ENCODE measurements at places on chromosomes 16 and 17. TPM values are rescaled to one million over a fixed set of nuclear protein-coding genes. Genes with fewer than 3 reads are reported as not detected.
A peak's percentile ranks its signal among the peaks of the same experiment; 100 is the strongest.

GRCh38 chr17:3762922-3763776, 37.8 kb downstream of the ITGAE start:
- no peak for DNase-seq

- DNase-seq: no peak
These were observed 44.9 kb upstream of the BAHCC1 start for GRCh38 chr17:81350320-81350890.

- no peak for DNase-seq
These were observed 46.9 kb downstream of the TEKT5 start for GRCh38 chr16:10647721-10648296.

DNA sequence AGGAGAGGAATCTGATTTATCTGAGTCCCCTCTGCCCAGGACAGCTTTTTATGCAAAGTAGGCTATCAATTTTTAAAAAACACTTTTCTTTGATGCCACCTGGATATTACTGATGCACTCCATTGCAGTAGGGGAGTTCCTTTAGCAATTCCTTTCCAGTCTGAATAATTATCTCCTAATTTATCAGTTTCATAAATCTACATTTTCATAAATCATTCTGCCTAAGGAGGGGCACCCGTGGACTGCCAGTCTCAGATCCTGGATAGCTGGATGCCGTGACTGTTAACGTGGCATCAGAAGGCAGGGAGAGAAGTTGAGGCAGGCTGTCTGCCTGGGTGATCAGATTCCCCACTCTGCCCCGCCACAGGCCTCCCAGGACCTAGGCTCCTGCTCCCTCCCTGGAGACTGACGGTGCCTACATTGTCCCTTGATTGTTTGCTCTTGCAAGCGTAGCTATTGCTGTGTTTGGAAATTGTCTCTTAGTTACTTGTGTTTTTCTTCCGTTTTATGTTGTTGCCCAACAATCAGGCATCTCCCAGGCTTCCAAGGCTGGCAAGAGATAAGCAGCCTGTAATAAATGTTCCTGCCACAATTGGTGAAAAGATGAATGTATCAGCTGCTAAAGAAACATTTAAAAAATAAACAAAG, 75.2 kb downstream of the KATNIP start:
- DNase-seq: no peak

GRCh38 chr17:29390851-29391631, 878 bp downstream of the TAOK1 start:
- peak; percentile 19 for DNase-seq

GRCh38 chr17:75661531-75661930, 5.4 kb downstream of the RECQL5 start:
- no peak for DNase-seq

DNA sequence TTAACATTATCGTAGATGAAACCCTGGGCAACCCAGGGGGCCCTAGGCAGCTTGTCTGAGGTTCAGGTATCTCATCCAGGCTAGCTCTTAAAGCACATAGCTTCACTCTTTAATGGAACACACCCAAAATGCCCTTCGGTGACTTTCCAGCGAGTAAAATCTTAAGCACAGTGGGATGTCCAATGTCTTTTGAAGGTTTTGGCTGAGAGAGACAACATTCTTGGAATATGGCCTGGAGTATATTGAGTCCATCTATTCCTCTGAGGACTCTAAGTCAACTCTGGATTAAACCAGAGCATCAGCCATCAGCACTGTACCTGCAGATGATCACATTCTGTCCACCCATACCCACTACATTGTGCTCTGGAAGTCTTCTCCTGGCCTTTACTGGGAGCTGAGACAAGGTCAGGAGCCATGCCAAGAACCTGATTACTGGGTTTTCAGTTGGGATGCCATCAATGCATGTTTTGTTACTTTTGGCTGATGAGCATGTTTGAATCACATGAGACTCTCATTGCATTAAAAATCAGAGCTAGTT, 63.4 kb upstream of the CDH11 start:
- no peak for DNase-seq

- no peak for DNase-seq
These were observed 4.3 kb downstream of the KLHL36 start for GRCh38 chr16:84652566-84652965.

The CCL1 gene
- not detected for total RNA-seq

The MYCBPAP gene
- total RNA-seq: 0.72 TPM

The SMIM36 gene
- not detected for total RNA-seq

The KCNJ2 gene
- 29.4 TPM for total RNA-seq

The NPIPA2 gene
- total RNA-seq: 9.0 TPM

Data from endothelial cell (in vitro differentiated cells).